Upper lobe of right lung (tissue), 1 donor: ENCODE measurements at places on chromosomes 2 and 18. TPM values are rescaled to one million over a fixed set of nuclear protein-coding genes. Genes with fewer than 3 reads are reported as not detected.

RBKS gene
- 1.9 TPM for total RNA-seq

RGPD8 gene
- total RNA-seq = 20.0 TPM

MTX2 gene
- total RNA-seq = 17.6 TPM

ERMN gene
- 0.32 TPM for total RNA-seq

GAL3ST2 gene
- total RNA-seq = not detected

GRCh38 chr18:75504469-75504868 is 77.0 kb upstream of the SMIM21 start:
- DNase-seq = no peak

- DNase-seq = no peak
Measured at GRCh38 chr18:34529358-34530335, 180.5 kb upstream of the DTNA start.

GRCh38 chr2:75562513-75562864 is 1.8 kb upstream of the EVA1A start:
- no peak for DNase-seq

DNA sequence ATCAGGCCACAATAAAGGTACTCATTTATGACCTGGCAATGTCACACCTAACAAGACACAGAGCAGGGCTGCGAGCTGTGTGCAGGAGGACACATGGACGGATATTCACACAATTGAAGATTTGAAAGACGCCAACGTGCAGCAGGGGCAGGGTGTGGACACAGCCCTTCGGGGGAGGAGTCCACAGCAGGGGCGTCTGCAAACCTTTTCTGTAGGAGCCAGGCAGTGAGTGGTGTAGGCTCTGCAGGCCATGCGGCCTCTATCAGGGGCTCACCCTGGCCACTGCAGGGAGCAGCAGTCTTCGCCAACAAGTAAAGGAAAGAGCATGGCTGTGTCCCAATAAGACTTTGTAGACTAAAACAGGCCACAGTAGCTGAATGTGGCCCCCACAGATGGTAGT is 125.7 kb upstream of the SNTG2 start:
- DNase-seq = no peak

DNA sequence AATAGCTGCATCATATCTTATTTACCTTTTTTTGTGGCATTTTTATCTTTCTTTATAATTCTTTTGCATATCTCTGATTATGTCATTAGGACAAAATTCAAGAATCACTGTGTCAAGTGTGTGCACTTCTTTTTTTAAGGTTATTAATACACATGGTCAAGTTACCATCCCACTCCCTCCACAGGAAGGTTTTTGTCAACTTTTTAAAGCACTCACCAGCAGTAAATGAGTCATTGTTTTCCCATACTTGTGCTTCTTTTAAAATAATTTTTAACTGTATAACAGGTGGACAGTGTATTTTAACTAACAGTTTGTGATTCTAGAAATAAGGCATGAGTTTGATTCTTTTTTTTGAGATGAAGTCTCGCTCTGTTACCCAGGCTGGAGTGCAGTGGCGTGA is 45.7 kb upstream of the FAM171B start:
- no peak for DNase-seq

DNA sequence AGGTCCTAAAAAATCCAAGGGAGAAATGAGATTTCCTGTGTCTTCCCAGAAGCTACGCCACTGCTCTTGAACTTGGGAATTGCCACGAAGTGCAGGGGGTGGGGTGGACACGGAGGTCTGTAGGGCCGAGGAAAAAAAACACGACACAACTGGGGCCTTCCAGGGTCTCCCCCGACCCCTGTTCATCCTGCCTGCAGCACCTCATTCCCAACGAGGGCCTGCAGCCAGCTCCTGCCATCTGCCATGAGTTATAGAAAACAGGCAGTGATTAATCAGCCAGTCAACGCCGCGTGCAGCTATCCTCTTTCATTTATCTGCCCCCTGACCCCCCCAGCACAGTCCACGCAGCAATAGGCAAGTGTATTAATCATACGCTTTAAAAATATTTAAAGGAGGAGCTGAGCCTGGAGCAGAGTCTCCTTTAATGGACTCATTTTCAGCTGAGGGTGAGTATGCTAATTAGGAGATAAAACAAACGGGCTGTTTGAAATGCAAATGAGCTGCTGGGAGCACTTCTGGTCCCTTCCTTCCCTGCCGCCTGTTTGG is 209.9 kb downstream of the TFCP2L1 start:
- no peak for DNase-seq

- DNase-seq = no peak
Measured at GRCh38 chr2:16044946-16045456, 104.7 kb downstream of the MYCN start.

DNA sequence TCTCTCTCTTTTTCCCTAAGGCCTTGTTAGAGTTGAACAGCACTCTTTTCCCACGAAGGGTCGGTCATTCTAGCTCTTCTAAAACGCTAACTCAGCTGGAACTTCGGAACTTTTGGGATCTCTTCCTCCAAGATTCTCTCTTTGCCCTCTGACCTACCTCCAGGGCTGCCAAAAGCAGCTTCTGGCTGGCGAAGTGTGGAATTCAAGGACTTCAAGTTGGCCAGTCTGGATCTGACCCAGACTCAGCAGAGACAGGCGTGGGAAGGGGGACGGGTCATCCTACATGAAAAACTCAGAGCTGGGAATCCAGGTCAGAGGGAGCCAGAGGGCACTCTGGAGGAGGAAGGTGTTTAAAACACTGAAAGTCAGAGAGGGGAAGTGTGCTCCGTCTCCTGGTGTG is 305.5 kb upstream of the HDAC4 start:
- no peak for DNase-seq

DNA sequence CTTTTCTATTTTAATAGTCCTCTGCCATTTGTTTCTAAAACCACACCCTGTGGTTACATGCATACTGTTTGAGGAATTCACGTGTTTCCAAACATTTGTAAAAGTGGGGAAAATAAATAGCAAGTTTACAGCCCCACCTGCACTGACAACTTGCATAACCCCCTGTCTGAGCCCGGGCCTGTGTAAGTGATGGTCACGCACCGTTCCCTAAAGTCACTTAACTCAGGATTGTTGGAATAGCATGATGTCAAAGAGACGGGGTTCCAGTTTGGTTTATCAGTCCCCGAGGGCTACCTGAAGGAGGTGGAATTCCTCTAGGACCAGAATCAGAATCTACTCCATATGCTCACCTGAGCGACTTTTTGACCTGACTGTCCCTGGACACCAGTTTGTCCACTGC is 30.5 kb downstream of the ACKR3 start:
- DNase-seq = no peak

DNA sequence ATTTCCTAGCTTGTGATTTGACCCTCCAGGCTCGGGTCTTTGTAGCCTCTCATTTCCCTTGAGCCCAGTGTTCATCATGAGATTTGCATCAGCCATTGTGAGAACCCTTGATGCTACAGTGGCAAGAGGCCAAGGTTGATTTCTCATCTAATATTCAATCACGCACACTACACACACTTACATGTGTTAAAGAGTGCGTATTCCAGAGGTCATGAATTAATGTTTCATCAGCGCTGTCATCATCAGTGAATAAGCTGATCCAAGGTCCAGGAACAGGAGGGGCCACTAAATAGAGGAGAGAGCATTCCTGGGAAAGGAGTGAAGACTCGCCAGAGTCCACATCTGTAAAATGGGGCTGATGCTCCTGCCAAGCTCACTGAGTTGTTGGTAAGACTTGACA is 276.1 kb upstream of the SIX2 start:
- no peak for DNase-seq

DNA sequence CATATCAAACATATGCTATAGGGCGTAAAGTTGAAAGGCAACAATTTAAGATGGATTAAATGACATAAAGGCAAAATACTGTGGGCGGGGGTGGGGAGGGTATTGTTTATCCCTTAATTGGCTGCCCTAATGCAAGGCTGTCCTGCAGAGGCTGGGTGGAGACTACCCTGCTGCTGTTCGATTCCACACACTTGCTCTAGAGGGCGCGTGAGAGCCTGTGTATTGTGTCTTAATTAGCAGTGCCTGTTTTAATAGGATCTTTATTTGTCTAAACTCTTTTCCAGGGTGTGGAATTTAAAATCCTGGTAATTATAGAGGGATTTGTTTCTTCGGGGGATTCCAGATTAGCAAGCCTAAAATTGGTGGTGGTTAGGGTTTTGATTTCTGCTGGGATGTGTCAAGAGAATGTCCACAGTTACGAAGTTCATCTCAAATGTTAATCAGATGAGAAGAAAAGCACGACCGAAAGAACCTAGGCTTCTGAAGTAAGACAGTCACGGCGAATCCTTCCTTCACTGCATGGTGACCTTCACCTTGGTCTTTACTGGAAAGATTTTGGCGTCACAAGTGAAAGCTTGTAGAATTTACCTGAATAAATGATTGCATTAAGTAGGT is 103.5 kb upstream of the MAP3K20 start:
- DNase-seq = peak; percentile 68

- DNase-seq = no peak
Measured at GRCh38 chr18:61901323-61901986, 8.6 kb upstream of the RNF152 start.

- no peak for DNase-seq
Measured at GRCh38 chr2:40434731-40435271, 17.1 kb downstream of the SLC8A1 start.

GRCh38 chr18:903701-904100 is 970 bp upstream of the ADCYAP1 start:
- peak; percentile 75 for DNase-seq

- DNase-seq = peak; percentile 65
Measured at GRCh38 chr2:45169339-45170190, 160.3 kb upstream of the SIX2 start.

GRCh38 chr2:47221946-47222345 is 66.8 kb upstream of the STPG4 start:
- no peak for DNase-seq
